ENCODE measurements at places on chromosomes 7 and 10.
A peak's percentile ranks its signal among the peaks of the same experiment; 100 is the strongest.

DNA sequence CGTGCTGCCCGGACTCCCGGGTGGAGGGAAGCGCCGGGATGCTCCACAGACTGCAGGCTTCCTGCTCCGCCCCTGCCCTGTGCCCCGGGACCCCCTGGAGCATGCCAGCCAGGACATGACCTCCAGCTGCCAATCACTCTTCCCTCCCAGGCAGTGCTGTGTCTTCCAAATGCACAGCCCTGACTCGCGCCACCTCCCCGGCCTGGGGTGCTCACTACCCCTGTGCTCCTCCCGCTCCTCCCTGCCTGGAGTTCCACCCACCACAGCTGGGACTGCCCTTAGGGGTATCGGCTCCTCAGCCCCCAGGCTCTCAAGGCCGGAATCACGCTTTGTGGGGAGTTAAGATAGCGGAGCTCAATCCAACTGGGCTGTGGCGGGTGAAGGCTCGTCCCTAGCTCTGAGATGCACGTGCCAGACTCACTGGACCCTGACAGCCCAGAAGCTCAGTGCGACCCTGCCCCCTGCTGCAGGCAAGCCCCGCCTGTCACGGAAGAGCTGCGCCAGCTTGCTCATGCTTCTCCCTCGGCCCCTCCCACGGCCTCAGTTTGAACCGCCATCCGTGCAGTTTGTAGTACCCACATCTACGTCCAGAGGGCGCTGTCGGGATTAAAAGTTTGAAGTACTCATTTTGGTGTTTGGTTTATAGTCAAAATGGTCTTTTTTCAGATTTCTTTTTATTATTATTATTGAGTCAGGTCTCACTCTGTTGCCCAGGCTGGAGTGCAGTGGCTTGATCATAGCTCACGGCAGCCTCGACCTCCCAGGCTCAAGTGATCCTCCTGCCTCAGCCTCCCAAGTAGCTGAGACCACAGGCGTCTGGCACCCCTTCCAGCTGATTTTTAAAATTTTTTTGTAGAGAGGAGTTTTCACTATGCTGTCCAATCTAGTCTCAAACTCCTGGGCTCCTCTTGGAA lies 142.5 kb upstream of the TCERG1L start:
- DNase-seq = peak; percentile 61

- no peak for DNase-seq
Observed at GRCh38 chr10:60209874-60210570, 179.7 kb downstream of the ANK3 start.

DNA sequence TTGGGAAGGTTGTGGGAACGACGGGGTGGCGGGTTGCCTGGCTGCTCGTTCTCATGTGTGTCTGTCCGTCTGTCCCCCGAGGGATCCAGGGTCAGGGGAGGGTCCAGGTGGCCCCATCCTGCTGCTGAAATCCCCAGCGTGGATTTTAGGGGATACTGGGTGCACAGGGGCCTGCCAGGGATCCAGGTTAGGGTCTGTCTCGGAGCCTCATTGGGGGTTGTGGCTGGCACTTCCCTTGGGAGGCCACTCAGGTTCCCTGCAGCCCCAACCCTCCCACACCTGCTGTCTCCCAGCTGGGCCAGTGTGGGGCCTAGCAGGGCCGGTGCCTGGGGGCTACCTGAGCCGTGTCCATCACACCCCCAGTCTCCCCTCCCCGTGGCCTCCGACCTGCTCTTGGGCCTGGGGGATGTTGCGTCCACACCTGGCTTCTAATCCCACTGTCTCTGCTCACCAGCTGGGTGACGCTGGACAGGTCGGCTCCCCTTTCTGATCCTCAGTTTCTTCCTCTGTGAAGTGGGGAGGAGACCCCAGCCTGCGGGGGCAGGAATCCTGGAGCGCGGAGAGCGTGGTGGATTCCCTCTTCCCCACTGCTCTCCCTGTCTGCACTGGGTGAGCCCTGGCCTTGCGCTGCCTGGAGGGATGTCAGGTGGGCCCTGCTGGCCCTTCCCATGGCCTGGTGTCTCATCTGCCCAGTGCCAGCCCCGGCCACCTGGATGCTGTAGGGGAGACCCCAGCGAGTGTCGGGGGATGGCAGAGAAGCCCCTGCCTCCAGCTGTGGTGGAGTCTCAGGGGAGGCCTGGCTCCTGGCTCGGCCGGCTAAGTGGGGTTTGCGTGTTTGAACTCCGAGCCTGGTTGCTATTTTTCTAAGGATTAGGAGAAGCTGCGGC lies 81.6 kb downstream of the UNCX start:
- DNase-seq = no peak

- peak; percentile 29 for DNase-seq
Observed at GRCh38 chr10:124875596-124875995, 66.3 kb upstream of the ZRANB1 start.

DNA sequence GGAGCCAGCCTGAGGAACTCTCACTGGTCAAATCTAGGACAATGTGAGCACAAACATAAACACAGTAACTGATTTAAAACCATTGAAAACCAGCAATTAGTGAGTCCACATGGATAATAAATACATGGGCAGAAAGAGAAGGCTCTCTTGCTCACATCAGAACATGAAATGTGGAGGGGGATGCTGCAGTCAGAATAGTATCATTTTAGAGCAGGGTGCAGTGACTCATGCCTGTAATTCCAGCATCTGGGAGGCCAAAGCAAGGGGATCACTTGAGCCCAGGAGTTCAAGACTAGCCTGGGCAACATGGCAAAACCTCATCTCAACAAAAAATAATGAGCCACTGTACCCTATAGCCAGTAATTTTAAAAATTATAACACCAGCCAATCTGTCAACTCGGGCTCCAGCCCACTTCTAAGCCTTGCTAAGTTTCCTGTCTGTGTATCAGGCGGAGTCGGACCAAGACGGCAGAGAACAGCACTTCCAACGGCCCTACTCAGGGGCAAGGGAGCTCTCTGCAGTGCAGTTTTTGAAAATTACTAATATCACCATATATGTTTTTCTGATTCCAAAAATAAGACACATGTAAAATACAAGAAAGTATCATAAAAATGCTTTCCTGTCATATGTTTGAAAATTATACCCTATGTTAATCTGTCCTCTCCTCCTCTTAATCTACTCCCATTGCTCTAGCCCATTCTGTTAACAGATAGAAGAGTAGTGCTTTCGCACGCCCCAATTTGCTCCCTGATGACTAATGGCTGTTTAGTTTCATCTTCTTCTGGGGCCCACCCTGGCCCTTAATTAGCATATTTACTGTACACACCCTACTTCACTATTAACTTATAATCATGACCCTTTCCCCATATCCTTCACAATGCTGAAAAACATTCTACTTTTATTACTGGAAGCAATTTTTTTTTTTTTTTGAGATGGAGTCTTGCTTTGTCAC lies 17.1 kb downstream of the URGCP start:
- no peak for DNase-seq

- DNase-seq = no peak
Observed at GRCh38 chr10:67629461-67629971, 66.5 kb downstream of the CTNNA3 start.

- DNase-seq = peak; percentile 55
Observed at GRCh38 chr7:30511973-30512662, 7.5 kb upstream of the GGCT start.

DNA sequence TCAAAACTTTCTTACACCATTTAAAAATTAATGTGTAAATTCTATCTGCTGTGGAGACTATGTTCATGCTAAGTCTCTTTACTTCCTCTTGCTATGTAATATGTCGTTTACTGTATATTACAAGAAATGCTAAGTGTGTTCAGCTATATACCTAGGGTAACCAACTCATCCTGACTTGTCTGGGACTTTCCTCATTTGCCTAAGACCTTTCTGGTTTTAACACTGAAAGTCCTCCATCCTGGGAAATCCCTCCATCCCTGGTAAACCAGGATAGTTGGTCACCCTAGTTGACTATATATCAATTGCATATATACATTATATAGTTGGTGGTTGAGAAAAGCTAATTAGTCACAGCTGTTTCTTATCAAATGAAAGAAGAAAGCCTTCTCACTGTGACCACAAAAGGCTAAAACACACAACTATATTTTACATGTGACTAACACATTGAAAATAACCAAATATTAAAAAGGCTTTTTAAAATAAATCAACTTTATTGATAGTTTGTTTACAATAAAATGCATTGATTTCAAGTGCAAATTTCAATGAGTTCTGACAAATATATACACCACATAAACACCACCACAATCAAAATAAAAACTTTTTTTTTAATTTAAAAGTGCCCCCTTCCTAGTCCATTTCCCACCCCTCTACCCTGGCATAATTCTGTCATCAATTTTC lies 167.7 kb upstream of the INHBA start:
- no peak for DNase-seq

- peak; percentile 42 for DNase-seq
Observed at GRCh38 chr7:121872831-121873288, at the start of gene PTPRZ1. TSS of gene PTPRZ1 (plus strand) at chr7:121873161. CDS start at chr7:121873500, 339 bp downstream.

GRCh38 chr7:52537051-52537450 lies 498.4 kb upstream of the POM121L12 start:
- no peak for DNase-seq

DNA sequence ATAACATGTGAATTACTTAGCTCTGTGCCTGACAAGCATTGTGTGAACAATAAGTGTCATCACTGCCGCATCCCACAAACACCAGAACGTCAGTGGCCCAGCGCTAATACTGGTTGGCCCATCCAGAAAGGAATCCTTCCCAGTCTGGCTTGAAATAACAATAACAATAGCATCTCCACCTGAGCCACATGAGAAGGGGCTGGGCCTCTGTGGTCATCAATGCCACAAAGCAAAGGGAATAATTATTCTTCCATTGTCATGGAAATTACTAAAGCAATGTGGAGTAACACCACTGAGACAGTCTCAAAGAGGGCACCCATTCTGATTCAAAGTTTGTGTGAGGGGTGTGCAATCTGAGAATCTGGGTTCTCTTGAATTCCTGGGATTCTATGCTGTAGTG lies 105.7 kb upstream of the INHBA start:
- no peak for DNase-seq

- peak; percentile 23 for DNase-seq
Observed at GRCh38 chr7:117323851-117324711, 1.2 kb upstream of the WNT2 start.

GRCh38 chr10:124510759-124511158 lies 49.1 kb downstream of the LHPP start:
- DNase-seq = no peak
